ENCODE measurements at places on chromosomes 1 and 21.

GRCh38 chr21:22536509-22536908, 1538.3 kb downstream of the NCAM2 start:
- DNase-seq: no peak

DNA sequence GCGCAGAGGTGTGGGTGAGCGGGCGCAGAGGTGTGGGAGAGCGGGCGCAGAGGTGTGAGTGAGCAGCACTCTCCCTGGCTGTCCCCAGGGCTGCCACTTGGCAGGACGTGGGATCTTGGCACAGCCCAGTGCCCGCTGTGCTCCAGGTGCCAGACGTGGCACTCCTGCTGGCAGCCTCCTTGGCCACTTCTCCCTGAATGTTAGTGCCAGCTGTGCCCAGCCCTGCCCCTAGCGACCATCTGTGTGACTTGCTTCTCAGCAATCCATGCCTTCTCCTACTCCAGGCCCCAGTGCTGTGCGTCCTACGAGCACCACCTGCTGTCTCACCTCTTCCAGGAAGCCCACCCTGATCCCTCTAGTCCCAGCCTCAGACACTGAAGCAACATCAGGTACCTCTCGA, 30.5 kb downstream of the KRTAP10-1 start:
- no peak for DNase-seq

DNA sequence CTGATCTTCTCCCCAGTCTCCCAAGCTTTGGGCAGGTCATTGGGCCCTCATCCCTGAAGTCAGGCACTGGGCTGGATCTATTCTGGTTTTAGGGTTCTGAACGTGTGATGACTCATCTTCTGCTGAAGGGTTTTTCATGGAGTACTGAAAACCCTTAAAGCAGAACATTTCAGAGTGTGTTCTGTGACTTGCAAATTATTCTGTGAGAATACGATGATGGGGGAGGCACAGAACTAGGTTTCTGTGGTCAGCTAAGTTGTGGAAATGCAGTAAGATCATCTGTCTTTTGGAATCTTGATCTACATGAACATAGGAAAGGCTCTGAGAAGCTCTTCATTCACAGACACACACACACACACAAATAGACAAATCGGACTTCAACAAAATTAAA, 46.2 kb downstream of the NAV1 start:
- no peak for DNase-seq

DNA sequence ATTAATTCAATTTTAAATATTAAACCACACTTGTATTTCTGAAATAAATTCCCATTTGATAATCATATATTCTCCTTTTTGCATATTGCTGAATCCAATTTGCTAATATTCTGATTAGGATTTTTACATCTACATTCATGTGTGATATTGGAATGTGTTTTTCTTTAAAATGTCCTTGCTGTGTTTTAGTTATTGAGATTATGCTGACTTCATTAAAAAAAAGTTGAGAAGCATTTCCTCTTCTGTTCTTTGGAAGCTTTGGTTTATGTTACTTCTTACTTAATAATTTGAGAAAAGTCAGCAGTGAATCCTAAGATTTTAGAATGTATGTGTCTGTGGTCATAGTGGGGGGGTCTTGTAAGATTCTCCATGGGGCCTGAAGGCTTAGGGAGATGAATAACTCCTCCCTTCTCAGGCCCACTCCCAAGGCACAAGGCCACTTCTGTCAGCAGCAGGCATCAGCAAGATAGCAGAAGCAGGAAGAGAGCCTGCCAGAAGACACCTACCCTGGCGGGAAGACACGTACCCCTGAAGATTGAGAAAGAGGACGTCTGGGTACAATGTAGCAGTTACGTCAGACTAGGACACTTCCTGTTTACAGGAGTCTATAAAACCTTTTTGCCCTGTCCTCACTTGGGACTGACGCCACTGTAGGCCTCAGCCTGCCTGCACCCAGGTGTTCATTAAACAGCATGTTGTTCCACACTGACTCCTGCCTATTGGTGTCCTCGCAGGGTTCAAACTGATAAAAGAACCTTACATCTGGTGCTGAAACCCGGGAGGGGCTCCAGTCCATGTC, 56.9 kb downstream of the ODF2L start:
- DNase-seq: no peak

GRCh38 chr1:54987919-54988705, 7.7 kb downstream of the TMEM61 start:
- no peak for DNase-seq

- no peak for DNase-seq
Measured at GRCh38 chr1:89608319-89608983, 24.5 kb upstream of the LRRC8C start.

GRCh38 chr1:156503698-156504437, 3.3 kb upstream of the MEF2D start:
- no peak for DNase-seq

GRCh38 chr1:166297993-166298392, 131.2 kb upstream of the FAM78B start:
- DNase-seq: no peak

DNA sequence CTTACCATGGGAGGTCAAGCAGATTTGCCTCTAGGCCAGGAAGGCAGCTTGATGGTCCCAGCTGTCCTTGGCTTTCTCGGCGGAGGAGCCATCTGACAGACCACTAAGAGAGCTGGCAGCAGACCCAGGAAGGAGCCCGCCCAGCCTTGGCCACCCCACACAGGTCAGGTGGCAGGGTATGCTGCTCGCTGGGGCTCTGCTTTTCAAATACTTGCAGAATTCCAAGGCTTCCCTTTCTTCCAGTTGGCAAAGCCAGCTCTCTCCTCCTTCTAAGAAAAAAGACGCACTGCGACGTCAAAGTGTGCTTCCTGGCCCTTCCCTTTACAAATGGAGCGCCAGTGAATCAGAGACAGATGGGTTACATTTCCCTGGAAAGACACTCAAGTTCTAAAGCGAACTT, 229.4 kb downstream of the CACNA1E start:
- no peak for DNase-seq

GRCh38 chr1:160488347-160489058, 34.6 kb downstream of the SLAMF6 start:
- DNase-seq: no peak

DNA sequence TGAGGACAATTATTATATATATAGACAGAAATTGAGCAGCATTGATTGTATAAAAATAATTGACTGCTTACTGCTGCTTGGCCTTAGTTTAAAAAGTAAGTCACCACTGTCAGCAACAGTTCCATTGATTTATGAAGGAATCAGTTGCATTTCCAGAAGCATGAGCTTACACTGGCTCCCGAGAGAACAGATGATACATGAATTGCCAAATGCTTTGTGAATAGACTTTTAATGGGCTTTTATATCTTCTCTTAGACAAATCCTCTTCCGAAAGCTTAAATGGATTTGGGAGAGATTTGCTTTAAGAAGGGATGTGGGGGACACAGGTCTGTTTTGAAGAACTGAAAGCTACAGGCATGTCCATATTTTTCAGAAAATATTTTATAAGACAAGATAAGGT, 7.5 kb downstream of the FHAD1 start:
- no peak for DNase-seq

DNA sequence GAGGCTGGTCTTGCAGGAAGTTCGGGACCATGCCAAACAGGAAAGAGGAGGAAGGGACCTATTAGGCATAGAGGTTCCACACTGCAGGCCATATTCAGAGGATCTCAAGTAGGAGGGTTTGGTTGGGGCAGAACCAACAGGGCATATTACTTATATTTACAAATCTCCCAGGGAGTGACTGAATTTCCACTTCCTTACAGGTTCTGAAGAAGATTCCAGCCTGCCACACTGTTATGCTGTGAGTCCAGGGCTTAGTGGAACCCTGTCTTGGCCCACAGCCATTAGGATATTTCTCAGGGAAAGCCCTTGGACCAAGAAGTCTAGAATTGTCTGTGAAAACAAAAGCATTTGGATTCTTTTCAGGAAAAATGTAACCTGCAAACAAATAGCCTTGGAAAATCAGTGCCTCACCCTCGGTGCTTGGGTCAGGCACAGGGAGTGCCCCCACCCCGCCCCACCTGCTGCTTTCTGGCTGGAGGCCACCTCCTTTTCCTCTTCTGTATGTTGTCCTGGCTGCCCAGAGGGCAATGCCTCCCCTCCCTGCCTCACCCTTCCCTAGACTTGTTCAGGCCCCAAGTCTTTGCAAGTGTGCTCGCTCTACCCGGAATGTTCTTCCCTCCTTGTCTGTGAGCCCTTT, 41.0 kb upstream of the JUN start:
- no peak for DNase-seq

- DNase-seq: no peak
Measured at GRCh38 chr1:46405724-46406123, 11.6 kb downstream of the FAAH start.

- no peak for DNase-seq
Measured at GRCh38 chr1:109822749-109823542, 59.2 kb upstream of the EPS8L3 start.

Data from NK-92 treated with Interleukin-12 subunit alpha and Interleukin-12 subunit beta, amount 100 ng/mL, for 24 hours (cell line).